Posterior cingulate gyrus (tissue), 11 donors: ENCODE measurements at places on chromosomes 4 and X.

DNA sequence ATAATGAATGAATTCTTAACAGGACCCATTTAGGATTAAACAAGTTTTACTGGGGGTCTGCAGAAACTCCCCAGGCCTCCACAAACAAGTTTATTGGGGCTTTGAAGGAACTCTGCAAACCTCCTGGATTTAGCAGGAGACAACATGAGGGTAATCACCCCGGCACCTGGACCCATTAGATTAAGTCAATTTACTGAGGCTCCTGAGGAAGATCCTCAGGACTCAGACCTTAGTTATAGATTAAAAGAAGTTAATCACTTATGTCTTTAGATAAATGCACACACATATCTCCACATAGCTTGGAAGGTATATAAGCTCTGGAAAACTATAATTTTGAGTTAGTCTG lies 29.4 kb downstream of the XG start:
- no peak for DNase-seq

- no peak for DNase-seq
Observed at GRCh38 chrX:10174051-10174450, 17.3 kb downstream of the CLCN4 start.

GRCh38 chrX:118965395-118965794 lies 9.0 kb upstream of the LONRF3 start:
- DNase-seq: no peak

DNA sequence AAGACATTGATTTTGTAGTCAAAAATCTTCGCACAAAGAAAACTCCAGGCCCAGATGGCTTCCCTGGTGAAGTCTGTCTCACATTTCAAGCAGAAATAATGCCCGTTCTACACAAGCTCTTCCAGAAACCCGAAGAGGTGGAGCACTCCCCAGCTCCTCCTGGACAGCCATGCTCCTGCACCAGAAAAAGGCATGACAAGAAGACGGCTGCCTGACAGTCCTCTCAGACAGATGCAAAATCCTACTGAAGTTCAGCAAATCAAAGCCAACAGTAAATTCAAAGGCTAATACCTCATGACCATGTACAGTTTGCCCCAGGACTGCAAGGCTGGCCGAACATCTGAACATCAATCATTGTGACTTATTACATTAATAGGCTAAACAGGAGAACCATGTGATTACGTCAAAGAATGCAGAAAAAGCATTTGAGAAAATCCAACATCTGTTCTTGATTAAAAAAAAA lies 30.8 kb upstream of the MXD4 start:
- no peak for DNase-seq

- DNase-seq: no peak
Observed at GRCh38 chr4:115145393-115146160, 32.2 kb upstream of the NDST4 start.

- DNase-seq: no peak
Observed at GRCh38 chr4:173360587-173361221, 10.1 kb upstream of the SAP30 start.

DNA sequence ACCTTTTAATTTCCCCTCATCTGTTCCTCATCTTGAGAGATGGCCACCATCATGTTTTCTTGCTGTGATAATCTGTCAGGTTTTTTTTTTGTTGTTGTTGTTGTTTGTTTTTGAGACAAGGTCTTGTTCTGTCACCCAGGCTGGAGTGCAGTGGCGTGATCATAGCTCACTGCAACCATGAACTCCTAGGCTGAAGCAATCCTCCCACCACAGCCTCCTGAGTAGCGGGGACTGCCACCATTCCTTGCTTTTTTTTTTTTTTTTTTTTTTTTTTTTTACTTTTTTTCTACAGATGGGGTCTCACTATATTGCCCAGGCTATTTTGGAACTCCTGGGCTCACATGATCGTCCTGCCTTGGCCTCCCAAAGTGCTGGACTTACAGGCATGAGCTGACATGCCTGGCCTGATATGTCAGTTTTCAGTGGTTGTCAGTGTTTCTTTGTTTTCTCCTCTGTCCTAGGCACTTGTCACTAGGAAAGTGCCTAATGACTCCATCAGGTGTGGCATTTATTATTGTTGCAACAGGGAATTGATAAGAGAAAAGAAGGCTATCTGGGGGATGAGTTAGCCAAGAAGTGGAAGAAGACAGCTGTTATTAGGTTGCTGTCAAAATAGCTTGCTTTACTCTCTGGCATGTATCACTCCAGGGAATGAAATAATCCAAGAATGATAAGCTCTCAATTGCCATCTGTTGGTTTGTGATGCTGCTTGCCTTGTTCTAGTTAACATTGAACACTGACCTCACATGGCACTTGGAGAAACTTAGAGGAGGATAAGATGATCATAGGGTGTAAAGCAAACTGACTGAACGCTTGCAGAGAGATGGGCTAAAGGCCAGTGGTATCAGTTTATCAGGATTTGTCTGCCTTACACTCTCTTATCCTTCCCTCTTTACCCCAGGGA lies 41.7 kb downstream of the TMEM164 start:
- DNase-seq: no peak

DNA sequence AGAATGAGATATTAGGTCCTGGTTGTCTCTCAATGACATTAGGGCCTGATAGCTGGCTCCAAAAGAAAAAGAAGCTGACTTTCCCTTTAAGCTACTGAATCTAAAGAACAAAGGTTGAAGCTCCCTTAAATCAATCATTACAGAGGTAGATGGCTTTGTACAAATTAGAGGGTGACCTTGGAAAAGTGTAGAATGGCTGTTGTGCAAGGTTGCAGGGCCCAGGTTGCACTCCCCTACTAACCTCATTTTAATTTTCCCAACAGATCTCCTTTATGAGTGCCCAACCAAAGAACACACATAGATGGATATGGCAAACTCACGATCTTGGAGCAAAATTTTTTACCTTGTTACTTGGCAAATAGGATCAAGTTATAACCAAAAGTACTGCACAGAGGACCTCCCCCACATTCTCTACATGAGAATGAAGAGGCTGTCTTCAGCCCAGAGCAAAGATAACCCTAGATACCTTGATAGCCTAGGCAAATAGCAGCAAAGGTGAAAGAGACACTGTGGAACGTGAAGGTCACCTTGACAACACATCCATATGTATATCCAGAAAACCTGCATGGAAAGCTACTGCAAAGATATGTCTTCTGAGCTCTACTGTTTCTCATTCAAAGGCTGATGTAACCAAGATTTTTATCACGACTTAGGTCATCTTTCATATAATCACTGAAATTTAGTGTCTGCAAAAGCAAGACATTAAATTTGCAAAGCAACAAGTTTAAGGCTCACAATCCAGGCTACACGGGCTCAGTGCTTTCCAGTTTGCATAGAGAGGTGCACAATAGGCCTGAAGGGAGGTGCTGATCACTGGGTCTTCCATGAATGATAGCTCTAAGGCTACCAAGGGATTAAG lies 23.0 kb downstream of the KLB start:
- DNase-seq: no peak

- peak; percentile 80 for DNase-seq
Observed at GRCh38 chr4:1992468-1993168, 16.2 kb downstream of the NELFA start.

DNA sequence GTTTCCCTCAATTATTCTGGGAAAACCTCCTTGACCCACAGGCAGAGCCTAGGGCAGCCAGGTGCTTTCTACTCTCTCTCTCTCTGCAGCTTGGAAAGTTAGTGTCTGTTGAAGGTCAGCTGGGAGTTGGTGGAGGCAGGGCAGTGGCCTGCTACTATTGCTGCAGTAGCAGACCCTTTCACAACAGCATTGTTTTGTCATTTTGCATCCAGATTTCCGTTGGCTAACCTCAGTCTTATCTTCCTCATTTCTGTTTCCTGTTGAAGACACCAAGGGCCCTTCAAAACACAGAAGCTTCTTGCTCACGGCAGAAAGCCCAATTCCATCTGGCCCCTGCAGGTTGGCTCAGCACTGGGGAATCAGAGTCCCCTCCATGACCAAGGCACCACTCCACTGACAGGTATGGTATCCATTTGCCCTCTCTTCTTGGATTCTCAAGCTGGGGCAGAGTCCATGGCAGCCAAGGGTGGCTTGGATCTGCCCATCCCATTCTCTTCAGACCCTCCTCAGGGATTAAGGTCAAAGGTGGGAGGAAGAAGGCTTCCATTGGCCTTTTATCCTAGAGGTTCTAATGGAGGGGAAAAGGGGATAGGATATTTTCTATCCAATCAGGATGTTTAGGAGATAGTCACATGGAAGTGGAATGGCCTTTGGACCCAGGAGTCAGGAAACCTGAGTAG lies 24.6 kb downstream of the VSIG4 start:
- no peak for DNase-seq

DNA sequence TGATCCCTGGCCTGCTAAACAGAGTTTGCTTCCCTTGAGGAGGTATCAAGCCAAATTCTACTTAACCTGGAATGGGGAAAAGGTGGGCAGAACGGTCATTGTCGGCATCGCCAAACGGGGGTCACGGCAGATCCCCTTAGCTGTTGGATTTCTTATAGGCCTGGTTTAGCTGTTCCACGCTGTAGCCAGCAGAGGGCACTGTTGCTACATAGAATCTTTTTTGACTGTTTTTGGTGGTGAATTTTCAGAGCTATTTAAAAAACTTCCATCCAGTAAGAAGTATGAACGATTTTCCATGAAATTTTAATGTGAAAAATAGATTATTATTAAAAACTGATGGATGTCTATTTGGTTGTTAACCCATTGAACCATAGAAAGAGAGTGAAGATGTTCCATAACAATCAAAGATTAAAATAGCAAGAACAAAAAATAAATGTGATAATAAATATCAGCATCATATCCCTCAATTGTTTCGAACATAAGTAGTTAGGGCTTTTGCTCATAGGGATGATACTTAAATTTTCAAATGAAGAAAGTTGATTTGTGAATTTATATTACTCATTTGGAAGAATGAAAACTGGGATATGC lies 56.6 kb downstream of the LINC00632 start:
- DNase-seq: no peak

DNA sequence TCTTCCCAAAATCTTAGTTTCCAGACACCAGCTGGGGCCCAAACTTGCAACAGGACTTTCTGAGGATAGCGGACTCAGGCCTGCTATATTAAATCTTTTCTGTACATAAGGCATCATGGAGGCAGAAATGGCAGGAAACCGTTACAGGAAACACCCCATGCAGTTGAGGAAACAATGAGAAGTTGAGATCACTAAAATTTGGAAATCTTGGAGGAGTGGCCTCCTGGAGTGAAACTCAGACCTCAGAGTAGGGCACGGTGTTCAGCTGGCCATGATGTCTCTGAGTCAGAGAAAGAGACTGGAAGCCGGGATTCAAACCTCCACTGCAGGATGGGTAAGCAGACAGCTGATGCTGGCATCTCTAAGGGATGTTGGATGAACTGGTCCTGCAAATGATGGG lies 372.6 kb upstream of the CTSO start:
- DNase-seq: no peak

GRCh38 chr4:7693237-7693608 lies 246.4 kb downstream of the AFAP1 start:
- no peak for DNase-seq

DNA sequence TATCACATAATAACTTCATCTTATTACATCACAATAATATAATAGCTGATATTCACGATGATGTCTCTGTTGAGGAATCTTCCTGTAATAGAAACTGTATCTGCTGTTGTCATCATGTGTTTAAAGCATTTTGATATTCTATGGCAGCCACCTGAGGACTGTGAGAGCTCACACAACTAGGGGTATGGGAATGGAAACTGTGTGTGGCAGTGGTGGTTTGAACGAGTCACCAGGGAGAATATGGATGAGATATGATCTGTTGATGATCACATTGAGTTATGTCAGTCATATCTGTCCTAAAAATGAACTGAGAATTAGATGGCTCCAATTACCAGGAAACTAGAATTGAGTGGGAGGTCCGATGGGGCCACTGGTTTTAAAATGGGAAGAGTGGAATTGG lies 169.6 kb downstream of the MID1IP1 start:
- no peak for DNase-seq

GRCh38 chrX:32496671-32497070 lies 714.7 kb downstream of the DMD start:
- no peak for DNase-seq

DNA sequence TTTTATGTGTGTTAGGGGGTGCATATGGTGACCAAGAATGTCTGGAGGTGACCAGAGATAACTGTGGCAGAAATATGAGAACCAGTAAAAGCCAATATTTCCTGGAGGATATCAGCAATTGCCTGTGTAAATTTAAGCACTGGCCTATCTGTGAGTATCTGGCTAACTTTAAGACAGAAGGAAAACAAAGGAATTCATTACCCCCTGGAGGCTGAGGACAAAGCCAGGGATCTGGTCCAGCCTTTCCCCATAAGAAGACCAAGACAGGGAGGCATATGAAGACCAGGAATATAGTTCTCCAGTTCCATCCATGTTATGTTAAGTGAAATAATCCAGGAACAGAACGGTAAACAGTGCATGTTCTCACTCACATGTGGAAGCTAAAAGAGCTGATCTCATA lies 49.2 kb downstream of the MFAP3L start:
- DNase-seq: no peak

- DNase-seq: no peak
Observed at GRCh38 chr4:95304898-95305297, 243.9 kb downstream of the UNC5C start.

DNA sequence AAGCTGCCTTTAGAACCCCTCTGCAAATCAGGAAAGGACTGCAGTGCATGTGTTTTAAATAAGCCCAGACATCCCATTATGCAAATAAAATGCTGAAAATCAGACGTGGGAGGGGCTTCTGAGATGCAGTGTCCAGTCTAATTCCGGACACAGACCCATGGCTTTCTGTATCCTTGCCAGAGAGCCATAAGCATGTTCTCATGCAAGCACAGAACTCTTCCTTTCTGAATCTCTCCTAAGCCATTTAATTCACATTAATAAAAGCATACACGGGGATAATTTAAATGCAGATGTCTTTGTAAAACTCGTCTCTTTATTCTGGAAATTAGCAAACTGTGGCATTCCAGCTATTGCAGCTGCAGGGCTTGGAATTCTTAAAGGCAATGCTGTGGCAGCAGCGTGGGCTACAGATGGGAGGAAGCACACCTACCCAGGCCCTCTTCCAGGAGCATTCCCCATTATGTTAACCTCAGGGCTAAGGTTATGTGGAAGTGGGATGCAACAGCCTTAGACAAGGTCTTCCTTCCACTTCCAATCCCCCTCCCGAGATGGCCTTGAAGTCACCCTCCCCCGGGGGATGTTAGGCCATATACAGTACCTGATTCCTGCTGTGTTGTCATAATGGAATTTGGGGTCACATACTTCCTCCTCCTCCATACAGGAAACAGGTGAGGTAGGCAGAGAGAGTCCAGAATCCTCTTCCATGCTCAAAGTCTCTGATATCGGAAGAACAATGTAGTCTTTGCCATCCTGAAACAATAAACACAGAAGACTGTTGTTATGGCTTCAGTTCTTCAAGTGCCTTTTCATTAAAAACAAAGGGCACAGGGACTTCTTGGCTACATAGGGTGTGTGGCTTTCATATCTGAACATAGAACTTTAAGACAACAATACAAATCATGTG lies 38.1 kb downstream of the KDR start:
- no peak for DNase-seq

DNA sequence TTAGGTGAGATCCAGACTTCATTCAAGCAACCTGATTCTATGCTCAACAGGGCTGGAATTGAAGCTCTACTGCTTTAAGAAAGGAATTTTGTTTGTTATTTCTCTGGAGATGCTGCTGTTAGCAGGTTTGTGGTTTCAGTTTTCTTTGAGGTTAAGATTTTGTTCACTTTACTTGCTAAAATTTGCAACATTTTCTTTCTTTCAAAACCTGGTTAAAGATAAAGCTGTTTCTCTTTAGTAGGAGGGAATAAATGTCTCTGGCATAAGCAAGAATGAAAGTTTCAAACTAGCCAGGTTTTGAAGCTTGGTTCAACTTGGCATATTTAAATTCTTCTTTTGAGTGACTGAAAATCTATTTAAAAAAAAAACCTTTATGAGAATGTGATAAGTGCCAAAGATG lies 660.6 kb upstream of the NR3C2 start:
- no peak for DNase-seq
